ENCODE measurements at places on chromosomes 11 and 22. TPM values are rescaled to one million over a fixed set of nuclear protein-coding genes. Genes with fewer than 3 reads are reported as not detected.

PPME1 gene
- total RNA-seq: 27.1 TPM

LINC01488 gene
- total RNA-seq: not detected

E2F8 gene
- total RNA-seq: 1.1 TPM

TIMM10 gene
- 34.0 TPM for total RNA-seq

SMTNL1 gene
- total RNA-seq: not detected

HBB gene
- not detected for total RNA-seq

MMP8 gene
- not detected for total RNA-seq

DTX4 gene
- 0.52 TPM for total RNA-seq

SLC2A11 gene
- 12.3 TPM for total RNA-seq

PARVG gene
- 0.11 TPM for total RNA-seq

OR51B5 gene
- 0.11 TPM for total RNA-seq

ZNF280B gene
- total RNA-seq: 1.6 TPM

VWCE gene
- total RNA-seq: 1.3 TPM

SYT7 gene
- 4.3 TPM for total RNA-seq

Data from articular chondrocyte of knee joint (primary cell).